ENCODE measurements at places on chromosomes 5 and 9.

DNA sequence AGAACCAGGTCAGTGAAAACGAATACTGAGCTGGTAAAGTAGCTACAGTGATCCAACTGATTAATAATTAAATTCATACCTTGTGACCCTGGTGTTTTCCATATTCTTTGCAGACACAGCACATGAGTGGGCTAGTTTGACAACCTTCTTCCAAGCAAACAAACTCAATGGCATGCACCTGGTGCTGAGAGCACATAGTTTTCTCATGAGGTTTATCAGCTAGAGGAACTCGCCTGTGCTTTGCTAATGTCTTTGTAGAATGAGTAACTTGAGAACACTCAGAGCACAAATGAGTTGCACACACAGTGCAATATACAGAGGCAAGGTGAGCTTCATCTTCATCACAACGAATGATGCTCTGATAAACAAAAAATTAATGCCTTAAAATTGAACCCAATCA lies 12.6 kb downstream of the TRIM23 start:
- DNase-seq, result no peak

DNA sequence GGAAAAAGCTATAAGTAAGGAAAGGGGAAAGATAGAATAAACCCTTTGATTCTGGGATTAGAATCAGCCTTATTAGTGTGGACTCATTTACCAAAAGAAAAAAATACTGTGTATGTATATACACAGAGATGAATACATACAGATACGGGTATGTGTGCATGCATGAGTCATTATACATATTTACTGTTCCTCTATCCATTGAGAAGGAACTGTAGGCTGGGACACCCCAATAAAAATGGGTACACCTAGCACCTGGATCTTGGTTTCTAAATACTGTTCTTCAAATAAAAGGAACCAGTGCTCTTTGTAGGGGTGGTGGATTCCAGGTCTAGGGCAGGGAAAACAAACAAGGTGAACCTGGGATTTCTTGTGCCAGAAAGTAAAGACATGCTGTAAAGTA lies 48.3 kb downstream of the WHRN start:
- DNase-seq, result no peak

DNA sequence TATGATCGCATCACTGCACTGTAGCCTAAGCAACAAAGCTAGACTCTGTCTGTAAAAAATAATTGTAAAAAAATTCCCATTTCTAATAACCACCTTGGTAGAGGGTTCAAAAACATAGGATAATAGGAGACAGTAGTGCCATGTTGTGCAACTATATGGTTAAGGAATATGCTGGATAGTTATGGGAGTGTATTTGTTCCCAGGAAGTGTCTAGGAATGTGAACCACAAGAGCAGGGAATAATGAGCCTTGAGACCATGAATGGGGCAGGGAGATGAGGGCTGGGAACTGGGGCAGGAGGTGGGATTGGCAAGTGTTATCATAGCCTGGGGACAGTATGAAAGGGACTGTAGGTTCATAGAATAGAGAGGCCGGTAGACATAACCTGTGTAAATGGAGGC lies 50.4 kb downstream of the RUSC2 start:
- no peak for DNase-seq

DNA sequence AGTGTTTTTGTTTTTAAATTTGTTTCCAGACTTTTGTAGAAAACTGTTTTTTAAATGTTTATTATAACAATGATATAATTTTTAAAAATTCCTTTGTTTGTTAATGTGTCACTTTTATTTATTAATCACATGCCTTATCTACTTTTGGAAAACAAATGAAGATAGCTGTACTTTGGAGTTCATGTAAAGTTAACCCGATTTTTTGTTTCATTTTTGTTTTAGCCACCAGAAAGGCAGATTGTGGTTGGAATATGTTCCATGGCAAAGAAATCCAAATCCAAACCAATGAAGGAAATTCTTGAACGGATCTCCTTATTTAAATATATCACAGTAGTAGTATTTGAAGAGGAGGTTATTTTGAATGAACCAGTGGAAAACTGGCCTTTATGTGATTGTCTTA lies 13.1 kb downstream of the PPIP5K2 start:
- no peak for DNase-seq

- DNase-seq, result no peak
Measured at GRCh38 chr5:146909255-146910068, 30.9 kb upstream of the PPP2R2B start.

DNA sequence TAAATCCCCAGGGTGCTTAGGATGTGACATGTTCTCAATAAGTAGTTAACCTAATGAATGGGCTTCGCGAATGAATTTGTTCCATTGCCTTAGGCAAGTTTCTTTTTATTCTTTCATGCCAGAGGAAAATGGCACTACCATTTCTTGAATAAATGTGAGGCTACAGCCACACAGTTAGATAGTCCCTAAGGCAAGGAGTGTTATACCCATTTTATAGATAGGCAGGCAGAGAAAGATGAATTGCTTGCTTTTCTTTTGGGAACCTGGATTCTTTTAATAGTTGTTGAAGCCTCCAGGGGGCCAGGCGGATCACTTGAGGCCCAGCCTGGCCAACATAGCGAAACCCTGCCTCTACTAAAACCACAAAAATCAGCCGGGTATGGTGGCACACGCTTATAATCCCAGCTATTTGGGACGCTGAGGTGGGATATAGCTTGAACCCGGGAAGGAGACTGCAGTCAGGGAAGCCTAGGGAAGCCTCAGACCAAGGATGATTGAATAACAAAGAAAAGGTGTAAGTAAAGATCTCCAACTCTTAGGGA lies 943 bp downstream of the NOP16 start:
- no peak for DNase-seq

DNA sequence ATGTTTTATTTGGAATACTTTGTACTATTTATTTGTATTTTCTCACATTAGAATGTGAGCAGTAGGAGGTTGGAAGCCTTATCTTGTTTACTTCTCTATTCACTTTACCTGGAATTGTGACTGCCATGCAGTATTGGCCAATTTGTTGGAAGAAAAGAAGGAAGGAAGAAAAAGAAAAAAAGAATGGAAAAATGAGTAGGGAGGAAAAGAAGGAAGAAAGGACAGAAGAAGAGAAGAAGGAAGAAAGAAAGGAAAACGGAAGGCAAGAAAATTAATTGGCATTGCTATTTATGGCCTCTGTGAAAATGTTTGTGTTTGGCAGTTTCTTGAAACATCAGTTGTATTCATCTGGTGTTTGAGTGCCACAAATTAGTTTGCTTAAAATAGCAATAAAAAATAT lies 575.2 kb upstream of the ZNF608 start:
- DNase-seq, result no peak

DNA sequence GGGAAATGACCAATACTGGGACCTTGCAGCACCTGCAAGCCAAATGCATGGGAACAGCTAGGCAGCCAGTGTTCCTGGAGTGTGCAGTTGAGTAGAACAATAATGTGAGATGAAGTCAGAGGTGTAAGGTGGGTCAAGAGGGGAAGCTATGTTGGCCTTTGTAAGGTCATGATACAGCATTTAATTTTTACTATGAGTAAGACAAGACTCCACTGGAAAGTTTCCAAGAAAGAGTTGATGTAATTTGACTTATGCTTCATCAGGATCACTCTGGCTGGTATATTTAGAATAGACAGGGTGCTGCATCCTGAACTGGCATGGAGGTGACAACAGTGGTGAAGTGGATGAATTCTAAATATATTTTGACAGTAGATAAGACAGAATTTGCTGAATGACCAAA lies 744.8 kb downstream of the KCTD16 start:
- no peak for DNase-seq
